Hair follicular keratinocyte (primary cell): ENCODE measurements at places on chromosomes 3 and 15. TPM values are rescaled to one million over a fixed set of nuclear protein-coding genes. Genes with fewer than 3 reads are reported as not detected.

The SGO1 gene
- 2.7 and 8.8 TPM in 2 replicates for total RNA-seq

The CIP2A gene
- 9.2 and 21.3 TPM in 2 replicates for total RNA-seq

The CLEC3B gene
- not detected in 2 replicates for total RNA-seq

The THPO gene
- not detected in 2 replicates for total RNA-seq

The SEMA6D gene
- total RNA-seq = 0.91 and 2.9 TPM in 2 replicates

The RTP3 gene
- not detected in 2 replicates for total RNA-seq

The CGNL1 gene
- total RNA-seq = under 0.01 TPM in 2 replicates

The DAPK2 gene
- 1.2 and 2.0 TPM in 2 replicates for total RNA-seq
